CD4-positive, alpha-beta T cell treated with Interferon gamma for 1 hour (primary cell): ENCODE measurements at places on chromosomes 3 and 15.

DNA sequence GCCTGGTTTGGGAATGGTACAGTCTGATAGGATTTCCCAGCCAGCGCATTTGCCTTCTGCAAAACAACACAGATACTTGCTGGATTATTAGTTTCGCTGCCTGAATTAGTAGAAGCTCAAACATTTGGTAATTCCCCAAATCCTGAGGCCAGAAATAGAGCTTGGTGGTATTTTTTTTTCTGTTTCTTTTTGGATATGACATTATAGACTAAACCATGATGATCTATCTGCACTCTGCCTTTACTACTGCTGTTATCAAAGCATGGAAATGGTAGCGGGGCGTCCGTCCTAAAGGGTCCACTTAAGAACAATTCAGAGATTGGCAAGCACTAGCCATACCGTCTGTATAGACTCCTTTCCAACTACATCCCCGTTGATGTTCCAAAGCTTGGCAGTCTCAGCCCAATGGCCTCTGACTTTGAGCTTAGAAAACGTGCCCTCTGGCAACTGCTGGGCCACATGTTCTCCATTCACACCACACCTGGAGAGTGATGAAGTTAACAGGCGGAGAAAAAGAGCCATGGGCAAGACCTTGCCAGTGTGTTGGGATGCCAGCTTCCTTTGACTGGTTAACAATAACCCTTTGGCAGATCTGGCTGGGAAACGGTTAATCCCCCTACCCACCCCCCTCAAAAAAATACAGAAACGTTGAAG is 241.0 kb upstream of the NR2F2 start:
- no peak for DNase-seq

- DNase-seq = peak; percentile 22
Measured at GRCh38 chr15:73996939-73997338, 2.4 kb downstream of the PML start.

- no peak for DNase-seq
Measured at GRCh38 chr3:151538456-151539393, 77.9 kb upstream of the IGSF10 start.

DNA sequence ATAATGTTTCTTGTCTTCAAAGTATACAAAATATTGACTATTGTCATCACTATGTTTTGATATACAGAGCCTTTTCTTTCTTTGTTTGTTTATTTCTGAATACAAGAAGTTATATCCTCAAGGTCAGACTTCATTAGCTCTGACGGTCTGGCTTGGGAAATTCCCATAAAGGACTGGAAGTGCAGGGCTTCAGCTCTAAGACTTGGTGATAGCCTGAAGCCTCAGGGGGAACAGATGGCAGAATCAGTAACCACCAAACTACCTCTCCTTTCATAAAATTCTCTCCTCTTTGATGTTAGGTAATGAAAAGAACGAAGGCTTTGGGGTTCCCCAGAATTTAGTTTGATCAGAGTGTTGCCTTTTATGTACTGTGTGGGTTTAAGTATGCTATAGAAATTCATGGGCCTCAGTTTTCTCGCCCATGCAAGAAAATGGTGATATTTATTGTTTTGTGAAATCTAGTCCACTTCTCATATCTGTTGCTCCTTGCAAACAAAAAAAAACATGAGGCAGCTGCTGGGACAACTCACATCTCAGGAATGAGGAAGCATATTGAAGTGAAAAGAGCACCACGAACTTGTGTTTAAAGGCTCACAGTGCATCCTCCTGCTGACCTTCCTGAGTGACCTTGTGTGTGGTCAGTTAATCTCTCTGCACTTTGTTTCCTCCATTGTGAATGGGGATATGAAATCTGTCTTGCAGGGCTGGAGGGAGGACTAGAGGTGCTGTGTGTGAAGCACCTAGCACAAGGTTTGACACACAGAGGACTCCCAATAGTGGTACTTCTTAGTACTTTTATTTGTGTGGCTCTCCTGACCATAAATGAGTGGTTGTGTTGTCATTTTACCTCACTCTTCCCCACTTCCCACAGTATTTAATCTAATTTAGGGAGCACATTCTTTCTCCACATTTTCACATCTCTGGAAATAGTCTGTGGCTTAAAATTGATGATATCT is 569.8 kb upstream of the IL12A start:
- no peak for DNase-seq

DNA sequence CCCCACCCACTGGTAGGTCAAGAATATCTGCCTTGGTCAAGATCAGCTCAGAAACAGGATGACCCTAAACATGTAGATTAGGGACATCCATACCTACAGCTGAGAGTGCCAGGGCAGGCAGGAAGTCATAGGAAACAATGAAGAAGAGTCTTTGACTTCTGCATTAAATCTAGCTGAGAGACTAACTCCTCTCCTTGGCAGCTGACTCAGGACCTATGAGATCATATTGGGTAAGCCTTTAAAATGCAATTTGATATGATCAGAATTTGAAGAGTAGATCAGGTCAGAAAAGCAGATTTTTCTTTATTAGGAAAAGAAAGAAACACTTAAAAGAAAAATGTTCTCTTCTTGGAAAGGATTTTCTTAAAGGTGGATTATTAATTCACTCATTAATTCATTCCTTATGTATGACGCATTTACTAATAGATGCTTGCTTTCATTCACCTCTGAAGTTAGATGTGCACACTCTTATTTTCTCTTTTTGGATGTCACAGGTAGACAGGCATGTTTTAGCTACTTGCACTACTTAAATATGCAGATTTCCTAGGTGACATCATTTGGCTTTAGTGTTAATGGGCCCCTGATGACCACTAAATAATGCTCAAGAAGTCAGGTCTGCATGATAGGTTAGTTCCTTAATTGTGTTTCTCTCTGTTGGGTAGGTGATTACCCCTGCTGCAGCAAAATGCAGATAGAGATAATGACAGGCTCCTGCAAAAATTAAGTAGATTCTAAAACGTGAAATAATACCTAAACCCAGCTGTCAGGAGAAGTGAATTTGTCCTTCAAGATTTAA is 35.7 kb upstream of the GSK3B start:
- no peak for DNase-seq

DNA sequence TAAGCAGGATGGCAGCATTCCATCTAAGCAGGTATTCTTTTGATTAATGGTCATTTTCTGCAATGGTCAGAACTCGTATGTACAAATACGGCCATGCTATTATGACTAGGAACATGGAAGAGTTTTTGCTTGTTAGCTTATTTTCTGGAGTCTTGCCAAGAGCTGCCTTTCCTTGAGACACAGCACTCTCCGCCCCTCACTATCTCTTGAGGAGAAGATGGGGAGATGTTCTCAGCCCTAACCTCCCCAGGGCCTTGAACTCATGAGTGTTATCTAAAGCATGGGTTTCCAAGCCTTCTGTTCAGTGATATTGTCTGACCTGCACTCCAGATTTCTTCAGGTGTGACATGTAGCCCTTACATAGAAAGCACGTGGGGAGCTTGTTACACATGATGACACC is 65.9 kb upstream of the ACTC1 start:
- DNase-seq = no peak

DNA sequence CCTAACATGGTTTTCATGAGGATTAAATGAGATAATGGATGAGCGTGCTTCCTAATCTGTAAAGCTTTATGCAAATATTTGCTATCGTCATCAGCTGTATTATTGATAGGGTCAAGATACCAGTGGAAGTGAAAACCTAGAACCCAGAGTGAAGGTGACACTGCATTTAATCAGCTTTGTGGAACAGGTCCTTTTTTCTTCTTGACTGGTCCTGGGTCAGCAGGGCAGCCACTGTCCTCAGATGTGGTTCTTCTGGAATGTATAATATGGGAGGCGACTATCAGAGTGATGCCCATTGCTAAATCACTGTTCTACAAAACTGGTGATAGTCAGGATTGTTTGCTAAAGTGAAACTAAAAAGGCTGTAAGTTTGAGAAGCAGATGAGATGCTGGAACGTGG is 41.4 kb downstream of the SORD start:
- DNase-seq = no peak

- DNase-seq = no peak
Measured at GRCh38 chr3:55000953-55001352, 73.1 kb upstream of the LRTM1 start.

GRCh38 chr3:48372862-48373435 is 930 bp downstream of the FBXW12 start:
- no peak for DNase-seq

DNA sequence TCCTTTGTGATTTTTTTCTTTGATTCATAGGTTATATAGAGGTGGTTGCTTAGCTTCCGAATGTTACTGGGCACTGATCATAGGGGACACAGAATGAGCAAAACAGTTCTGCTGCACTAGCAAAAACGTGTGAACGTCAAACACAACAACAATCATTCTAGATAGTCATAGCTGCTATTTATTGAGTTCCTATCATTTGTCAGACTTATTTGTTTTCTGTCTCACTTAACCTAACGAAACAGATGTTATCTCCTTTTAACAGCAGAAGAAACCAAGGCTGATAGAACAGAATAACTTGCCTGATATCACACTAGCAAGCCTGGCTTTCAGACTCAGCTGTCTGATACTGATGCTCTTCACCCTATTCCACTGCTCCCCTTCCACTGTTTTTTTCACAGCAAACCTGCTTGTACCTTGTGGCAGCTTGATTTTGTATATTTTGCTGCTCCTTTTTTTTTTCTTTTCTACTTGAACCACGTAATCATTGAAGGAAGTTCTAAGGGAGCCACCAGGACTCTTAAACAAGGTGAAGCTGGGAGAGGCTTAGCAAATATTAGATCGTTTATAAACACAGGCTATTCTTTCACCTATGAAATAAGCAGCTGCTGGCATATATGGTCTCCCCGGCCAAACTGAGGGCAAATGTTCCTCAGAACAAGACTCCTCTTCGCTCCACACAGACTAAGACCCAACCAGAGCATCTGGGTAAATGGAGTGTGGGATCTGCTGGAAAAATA is 78.8 kb downstream of the MCF2L2 start:
- no peak for DNase-seq

- DNase-seq = no peak
Measured at GRCh38 chr15:66133247-66133885, 120.2 kb downstream of the MEGF11 start.

DNA sequence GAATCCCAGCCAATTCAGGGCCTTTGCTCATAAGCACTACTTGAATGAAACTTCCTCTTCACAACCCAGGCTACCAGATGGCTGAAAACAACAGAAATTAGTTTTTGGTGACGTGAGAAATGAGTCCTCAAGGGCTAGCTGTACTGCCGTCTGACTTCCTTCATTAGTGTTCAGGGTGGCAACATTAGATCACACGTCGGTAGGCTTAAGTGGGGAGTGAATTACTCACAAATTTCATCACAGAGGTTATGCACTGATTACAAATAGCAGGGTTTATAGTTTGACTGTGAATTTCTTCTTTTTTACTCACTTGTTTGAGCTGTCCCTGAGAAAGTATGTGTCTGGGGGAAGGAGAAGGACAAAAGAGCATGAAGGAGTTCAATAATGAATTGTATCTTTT is 397.2 kb downstream of the GAP43 start:
- DNase-seq = no peak

- no peak for DNase-seq
Measured at GRCh38 chr3:20148466-20148865, 37.5 kb downstream of the SGO1 start.

- no peak for DNase-seq
Measured at GRCh38 chr15:26572602-26573350, 200.1 kb downstream of the GABRB3 start.

DNA sequence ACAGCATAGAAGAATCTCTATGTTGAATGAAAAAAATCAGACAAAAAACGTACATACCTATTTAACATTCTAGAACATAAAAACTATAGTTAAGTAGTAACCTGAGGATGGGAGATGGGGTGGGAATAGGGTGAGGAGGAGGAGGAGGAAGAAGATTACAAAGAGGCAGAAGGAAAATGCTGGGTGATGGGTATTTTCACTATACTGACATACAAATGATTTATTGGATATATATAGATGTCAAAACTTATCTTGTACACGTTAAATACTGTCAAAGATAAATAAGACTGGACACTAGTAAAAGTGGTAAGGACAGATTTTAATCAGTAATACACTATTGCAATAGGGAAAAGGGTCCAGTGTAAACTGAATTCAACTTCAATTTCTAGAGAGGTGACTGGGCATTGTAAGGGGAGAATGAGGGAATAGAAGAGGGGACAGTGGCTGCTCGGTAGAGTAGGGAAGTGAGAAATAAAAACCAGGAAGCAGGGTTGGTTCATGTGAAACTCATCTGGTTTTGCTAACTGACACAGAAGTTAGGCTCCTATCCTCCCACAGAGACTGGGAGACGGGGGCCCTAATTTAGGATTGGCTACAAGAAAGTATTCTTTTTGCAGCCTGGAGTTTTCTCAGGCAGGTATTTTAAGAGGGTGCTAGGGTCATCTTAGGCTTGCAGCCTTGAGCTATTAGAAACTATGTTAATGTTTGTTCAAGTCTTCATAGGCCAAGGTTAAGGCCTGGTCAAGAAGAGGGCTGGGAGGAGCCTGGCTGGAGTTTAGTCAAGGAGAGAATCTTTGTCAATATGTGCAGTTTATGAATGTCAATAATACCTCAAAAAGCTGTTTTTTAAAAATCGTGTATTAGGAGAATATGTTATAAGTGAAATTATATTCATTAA is 15.0 kb upstream of the C15orf61 start:
- DNase-seq = no peak

DNA sequence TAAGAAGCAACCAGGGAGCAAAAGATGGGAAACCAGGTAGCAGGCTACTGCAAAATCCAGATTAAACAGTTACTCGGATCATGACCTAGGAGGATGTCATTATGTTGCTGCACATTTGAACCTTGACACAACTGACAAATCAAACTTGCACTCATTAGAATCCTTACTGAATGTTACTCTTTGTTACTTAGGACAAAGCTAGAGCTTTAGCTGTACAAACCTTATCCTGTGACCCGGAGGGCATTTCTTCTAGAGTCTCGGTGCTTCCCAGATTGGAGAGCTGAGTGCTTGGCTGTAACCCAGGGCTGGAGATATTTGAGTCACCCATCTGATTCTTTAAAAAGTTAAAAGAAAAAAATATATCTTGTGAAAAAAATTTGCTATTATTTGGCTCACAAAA is 43.4 kb downstream of the DCP1A start:
- DNase-seq = no peak

DNA sequence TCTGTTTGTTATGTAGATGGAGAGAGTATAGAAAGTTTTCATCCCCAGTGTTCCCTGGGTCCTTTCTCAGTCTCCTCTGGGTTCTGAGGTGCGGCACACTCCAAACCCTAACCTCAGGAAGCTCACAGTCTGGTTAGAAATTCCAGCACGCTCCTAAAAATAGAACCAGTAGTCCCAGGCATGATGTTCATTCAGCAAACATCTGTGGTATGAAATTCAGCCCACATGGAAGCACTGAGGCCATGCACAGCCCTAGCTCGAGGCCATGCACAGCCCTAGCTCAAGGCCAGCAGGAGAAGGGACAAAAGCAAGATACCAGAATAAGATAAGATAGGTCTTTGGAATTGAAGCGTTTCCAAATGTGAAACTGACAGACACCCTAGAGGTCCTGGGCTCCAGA is 82.3 kb upstream of the OXTR start:
- no peak for DNase-seq

- no peak for DNase-seq
Measured at GRCh38 chr3:85821130-85821756, 862.5 kb downstream of the CADM2 start.

DNA sequence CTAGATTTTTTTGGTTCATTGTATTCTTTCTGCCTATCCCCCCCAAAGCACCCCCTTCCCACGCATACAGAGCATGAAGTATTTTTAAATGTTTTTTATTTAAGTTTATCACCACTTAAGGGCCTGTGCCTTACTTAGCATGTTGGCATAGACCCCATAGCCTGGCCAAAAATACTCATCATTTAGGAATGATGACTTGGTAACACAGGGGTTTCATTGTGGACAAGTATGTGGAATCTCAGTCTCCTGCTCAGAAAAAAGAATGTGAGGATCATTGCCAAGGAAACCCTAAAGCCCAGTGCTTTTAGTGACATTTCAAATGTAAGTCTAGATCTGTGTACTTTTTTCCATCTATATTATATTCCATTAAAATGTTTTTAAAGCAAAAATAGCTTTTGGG is 146.3 kb downstream of the ALCAM start:
- DNase-seq = no peak
